ENCODE measurements at places on chromosomes 11 and 22. TPM values are rescaled to one million over a fixed set of nuclear protein-coding genes. Genes with fewer than 3 reads are reported as not detected.
A peak's percentile ranks its signal among the peaks of the same experiment; 100 is the strongest.

TRIM51 gene
- total RNA-seq = not detected

PLAAT2 gene
- not detected for total RNA-seq

RNF215 gene
- total RNA-seq = 14.2 TPM

BSX gene
- total RNA-seq = not detected

SPI1 gene
- 1.2 TPM for total RNA-seq

IGSF22 gene
- 0.45 TPM for total RNA-seq

KCNQ1 gene
- total RNA-seq = 0.45 TPM

DNA sequence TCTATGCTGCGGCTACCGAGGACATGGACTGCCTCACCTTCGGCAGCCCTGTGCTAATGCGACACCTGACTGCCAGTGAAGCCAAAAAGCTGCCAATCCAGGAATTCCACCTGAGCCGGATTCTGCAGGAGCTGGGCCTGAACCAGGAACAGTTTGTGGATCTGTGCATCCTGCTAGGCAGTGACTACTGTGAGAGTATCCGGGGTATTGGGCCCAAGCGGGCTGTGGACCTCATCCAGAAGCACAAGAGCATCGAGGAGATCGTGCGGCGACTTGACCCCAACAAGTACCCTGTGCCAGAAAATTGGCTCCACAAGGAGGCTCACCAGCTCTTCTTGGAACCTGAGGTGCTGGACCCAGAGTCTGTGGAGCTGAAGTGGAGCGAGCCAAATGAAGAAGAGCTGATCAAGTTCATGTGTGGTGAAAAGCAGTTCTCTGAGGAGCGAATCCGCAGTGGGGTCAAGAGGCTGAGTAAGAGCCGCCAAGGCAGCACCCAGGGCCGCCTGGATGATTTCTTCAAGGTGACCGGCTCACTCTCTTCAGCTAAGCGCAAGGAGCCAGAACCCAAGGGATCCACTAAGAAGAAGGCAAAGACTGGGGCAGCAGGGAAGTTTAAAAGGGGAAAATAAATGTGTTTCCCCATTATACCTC lies 3.3 kb downstream of the FEN1 start:
- DNase-seq = no peak

- DNase-seq = no peak
Measured at GRCh38 chr11:14642873-14643696, 519 bp upstream of the PDE3B start.

GRCh38 chr11:132779497-132779896 lies 752.8 kb downstream of the OPCML start:
- peak; percentile 55 for DNase-seq

GRCh38 chr11:133222425-133223330 lies 309.6 kb downstream of the OPCML start:
- no peak for DNase-seq

DNA sequence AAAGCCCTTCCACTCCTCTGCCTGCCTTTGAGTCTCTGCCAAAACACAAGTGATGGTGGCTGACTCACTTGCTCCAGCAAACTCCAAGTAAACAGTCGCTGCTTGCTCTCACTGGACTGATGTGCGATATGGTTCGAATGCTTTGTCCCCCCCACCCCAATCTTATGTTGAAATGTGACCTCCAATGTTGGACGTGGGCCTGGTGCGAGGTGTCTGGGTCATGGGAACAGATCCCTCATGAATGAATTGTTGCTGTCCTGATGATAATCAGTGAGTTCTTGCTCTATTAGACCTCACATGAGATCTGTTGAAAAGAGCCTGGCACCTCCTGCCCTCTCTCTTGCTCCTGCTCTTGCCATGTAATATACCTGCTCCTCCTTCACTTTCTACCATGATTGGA lies 747.9 kb downstream of the OPCML start:
- no peak for DNase-seq

DNA sequence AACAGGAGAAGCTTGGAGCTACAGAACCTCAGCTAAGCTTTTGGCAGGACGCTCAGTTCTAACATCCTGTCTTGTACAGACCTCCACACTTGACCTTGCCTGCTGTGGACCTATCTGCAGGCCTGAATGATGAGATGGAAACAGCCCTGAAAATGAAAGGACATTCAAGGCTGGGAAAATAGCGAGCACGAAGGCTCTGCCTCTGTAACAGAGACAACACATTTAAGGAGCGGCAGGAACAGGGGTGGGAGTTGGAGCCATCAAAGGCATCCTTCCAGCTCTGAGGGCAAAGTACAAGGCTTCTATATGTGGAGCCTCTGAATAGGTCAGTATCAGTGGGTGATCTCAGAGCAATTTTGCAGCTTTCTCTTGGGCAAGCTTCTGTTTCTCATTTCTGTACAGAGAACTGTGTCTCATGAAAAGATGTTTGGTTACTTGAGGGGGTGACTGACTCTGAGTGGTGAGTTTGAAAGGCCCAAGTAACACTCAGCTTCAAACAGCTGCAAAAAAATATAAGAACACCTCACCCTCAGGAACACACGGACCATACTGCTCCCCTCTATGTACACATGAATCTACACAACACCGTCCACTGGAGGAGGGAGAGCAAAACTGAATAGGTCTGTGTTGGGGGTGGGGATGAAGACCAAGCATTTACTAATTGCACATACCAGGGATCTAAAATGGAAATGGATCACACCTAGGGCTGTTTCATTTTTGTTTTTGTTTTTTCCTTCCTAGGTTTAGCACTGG lies 101.6 kb downstream of the CCDC81 start:
- no peak for DNase-seq

- DNase-seq = no peak
Measured at GRCh38 chr22:36926309-36926708, 12.9 kb downstream of the CSF2RB start.

- DNase-seq = no peak
Measured at GRCh38 chr11:79113054-79113690, 327.7 kb downstream of the TENM4 start.

All from cerebellum (tissue), 4 donors.